Upper lobe of left lung (tissue), 6 donors: ENCODE measurements at places on chromosomes 3 and 15.

DNA sequence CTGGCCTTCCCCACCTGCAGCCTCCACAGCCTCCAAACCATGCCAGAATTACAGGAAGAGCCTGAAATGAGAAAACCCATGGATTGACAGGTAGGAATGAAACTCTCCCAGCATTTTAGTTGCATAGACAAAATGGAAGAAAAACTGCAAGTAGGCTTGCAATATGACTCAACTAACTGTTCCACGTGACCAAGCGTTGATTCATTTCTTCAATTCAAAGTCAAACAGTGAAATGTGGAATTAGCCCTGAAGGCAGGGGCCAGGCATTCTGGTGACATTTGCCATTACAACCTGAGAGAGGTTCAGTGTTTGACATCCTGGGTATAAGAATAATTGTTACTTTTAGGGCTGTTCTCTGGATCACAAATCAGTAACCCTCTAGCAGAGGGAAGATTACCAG is 676.5 kb upstream of the CFAP20DC start:
- DNase-seq = no peak

DNA sequence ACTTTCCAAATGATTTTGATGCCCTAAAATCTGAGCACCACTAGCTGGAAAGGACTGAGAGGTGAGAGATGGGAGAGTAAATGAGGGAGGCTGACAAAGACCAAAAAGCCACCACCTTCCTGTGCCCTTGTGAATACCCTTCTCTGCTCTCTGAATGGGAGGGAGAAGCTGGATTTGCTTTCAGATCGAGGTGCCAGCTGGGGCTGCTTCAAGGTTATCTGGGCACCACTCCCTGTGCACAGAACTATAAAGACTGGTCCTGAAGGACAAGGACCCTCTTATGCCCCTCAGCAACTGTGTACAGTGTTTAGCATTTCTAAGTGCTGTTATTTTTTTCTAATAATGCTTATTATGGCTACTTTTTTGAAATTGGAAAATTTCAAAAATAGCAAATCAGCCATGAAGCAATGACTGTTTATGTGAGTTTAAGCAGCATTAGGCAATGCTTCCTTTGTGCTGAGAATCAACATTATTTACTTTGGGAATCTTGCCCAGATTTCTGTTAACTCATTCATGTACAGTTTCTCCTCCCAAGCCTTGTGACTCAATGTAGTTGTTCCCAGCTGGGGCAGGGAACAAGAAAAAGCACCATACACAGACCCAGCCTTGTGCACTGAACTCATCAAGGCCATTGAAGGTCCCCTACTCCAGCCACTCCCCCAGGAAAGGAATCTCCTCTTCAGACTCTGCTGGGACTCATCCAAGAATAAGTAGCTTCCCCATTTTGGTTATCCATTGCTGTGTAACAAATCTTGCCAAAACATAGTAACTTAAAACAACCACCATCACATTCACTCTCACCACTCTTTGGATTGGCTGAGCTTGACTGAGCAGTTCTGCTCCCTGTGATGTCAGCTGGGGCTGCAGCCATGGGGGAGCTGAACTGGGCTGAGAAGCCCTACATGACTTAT is 37.3 kb upstream of the CDV3 start:
- no peak for DNase-seq

GRCh38 chr3:159823780-159824179 is 164.9 kb upstream of the IL12A start:
- no peak for DNase-seq

- no peak for DNase-seq
Observed at GRCh38 chr3:100503448-100503847, 11.0 kb downstream of the TMEM45A start.

DNA sequence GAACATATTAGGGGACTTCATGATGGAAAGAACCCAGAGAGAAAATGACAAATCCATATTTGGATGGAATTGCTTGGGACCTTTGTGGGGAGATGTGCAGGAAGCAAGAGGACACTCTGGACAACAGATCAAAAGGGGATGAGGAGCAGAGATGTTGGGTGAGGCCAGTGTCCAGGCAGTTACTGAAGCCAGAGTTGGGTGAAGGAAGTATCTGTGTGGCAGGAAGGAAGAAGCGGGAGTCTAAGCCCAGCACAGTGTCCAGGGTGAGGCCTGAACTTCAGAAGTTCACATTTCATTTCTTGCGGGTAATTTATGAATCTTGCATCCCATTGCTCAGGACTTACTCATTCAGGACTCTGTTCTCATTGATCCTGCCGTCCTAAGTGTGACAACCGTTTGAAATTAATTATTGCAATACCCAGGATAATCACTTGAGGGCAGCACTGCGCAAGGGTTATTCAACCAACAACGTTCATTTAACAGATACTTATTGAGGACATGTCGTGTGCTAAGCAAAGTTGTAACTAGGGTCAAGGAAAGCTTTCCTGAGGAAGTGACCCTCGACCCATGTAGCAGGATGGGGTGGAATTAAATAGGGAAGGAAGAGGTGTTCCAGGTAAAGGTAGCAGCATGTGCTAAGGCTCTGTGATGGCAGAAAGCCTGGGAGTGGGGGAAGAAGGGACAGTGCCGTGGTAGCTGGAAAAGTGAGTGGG is 61.3 kb upstream of the CMTM8 start:
- DNase-seq = no peak
